ENCODE measurements at places on chromosomes 13 and 19.
A peak's percentile ranks its signal among the peaks of the same experiment; 100 is the strongest.

- DNase-seq = no peak
Observed at GRCh38 chr13:35213911-35214310, 262.6 kb downstream of the MAB21L1 start.

DNA sequence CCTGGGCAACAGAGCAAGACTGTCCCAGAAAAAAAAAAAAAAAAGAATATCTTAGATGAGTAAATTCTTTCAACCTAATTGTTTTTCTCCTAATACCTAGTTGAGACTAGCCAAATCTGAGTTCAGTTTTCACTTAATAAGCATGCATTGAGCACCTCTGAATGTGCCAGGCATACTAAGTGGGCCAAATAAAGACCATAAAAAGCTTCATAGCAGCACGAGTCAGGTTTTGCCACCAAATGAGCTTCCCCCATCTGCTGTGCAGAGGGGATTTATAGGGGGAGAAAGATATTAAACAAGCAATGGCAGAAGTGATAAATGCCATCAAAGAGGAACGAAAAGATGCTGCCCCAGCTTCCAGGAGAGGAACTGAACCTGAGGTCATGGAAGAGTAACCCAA lies 11.4 kb downstream of the THSD1 start:
- DNase-seq = no peak

DNA sequence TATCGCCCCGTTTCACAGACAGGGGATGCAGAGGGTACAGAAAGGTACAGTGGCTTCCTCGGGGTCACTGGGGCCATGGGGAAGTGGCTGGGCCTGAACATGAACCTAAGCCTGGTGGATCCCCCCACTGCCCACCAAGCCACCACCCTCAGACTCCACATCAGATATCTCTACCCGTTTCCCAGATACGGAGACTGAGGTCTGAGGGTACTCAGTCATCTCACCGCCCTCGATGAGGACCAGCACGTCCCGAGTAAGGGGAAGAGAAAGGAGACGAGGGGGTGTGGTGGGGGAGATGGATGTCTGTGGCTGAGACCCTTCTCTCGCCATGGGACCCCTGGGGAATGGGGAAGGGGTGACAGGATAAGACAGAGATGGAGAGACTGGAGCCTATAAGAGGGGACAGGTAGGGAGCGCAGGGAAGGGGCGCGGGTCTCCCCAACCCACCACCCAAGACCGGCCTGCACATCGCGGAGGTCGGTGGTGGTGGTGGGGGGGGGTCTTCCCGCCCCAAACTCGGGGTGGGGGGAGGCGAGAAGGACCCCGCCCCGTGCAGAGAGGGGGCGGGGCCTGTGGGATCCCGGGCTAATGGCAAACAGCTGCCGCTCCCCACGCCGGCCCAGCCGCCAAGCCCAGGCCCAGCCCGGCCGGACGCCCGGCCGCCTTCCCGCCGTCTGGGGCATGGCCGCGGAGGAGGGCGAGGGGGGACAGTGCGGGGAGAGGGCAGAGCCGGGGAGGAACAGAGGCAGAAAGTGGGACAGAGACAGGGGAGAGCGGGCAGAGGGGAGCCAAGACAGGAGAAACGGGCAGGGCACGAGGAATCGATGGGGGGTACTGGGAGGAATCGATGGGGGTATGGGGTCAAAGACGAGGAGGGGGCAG lies 698 bp downstream of the KANK2 start:
- DNase-seq = no peak

- DNase-seq = no peak
Observed at GRCh38 chr19:35081201-35081600, 34.4 kb upstream of the FXYD3 start.

- no peak for DNase-seq
Observed at GRCh38 chr19:1979642-1980041, 35.9 kb downstream of the BTBD2 start.

- peak; percentile 98 for DNase-seq
Observed at GRCh38 chr13:45367358-45367757, 26.4 kb upstream of the TPT1 start.

GRCh38 chr19:19687090-19687489 lies 18.5 kb downstream of the ZNF101 start:
- no peak for DNase-seq

DNA sequence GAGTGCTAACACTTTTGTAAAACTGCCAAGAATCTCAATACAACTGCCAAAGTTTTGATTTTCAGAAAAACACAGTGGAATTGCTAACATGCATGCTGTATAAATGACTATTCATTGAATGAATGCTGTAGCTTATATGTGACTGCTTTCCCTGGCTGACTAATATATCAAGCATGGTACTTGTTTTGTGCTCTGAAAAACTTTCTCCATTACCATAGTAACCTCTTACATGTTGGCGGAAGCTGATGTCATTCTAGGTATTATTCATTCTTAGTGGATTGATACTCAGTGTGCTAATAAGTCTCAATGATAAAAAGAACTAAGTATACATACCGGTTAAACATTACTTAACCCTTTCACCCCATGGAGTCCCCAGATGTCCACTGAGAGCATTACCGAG lies 166.1 kb upstream of the MYO16 start:
- no peak for DNase-seq

DNA sequence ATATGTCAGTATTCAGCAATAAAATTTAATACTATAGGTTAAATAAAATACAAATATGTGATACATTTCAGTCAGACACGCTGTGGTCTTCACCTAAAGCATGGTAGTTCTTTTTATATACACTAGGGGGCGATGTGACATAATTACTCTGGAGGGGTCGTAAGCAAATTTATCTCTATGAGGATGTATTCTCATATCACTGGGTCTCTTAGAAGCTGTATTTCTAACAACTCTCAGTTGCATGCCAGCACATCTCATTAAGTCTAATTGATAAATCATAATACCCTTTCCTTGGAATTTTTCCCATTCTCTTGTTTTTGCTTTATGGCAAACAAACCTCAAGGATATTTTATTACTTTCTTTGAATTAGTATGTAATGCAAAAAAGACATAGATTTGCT lies 3.9 kb upstream of the PCDH17 start:
- no peak for DNase-seq

All from CD4-positive, CD25-positive, alpha-beta regulatory T cell (primary cell).